ENCODE measurements at places on chromosomes 2 and 18.

- DNase-seq = no peak
Observed at GRCh38 chr2:28927469-28927868, 33.0 kb downstream of the WDR43 start.

- no peak for DNase-seq
Observed at GRCh38 chr2:81171447-81171846, 866.9 kb upstream of the LRRTM1 start.

- DNase-seq = no peak
Observed at GRCh38 chr2:38661306-38661705, 4.6 kb upstream of the GALM start.

- DNase-seq = no peak
Observed at GRCh38 chr2:175730050-175730449, 272.0 kb downstream of the LNPK start.

DNA sequence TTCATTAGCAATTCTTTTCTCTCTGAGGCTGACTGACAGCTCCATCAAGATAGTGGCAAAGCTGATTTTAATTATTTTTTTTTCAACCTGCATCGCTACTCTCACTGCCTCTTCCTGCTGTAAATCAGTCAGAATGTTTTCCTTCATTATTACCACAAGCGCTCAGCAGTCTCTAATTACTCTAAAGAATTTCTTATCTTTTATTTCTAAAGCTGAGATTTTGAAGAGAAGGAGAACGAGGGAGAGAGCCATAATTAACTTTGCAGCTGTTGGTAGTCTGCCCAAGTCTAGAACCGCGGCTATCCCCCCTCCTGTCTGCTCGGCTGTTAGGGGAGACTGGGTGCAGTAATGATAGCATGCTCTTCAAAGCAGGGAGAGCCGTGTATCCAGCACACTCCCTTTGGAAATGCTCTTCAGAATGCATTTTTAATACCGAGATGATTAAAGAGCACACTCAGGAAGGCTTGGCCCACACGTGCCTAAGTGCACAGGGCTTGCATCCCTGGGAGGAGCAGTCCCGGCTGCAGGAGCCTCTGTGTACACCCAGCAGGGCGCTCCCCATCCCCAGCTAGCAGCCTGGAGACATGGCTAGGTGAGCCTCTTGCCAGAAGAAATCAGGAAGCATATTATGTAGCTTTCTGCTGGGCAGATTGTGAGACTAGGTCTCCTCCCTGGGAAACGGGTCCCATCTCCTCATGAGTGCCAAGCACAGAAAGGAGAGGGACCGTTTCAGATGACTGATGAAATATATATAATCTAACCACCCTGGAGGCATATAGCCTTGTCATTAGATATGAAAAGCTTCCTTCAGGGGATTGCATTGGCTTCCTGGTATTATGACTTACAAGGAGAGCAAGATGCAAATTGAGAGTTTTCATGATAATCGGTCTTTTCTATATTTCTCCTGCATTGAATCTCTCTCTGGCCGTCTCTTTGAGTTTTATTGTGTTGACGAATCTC lies 555.2 kb downstream of the CMPK2 start:
- peak; percentile 24 for DNase-seq
